ENCODE measurements at places on chromosomes 6 and 20.
A peak's percentile ranks its signal among the peaks of the same experiment; 100 is the strongest.

DNA sequence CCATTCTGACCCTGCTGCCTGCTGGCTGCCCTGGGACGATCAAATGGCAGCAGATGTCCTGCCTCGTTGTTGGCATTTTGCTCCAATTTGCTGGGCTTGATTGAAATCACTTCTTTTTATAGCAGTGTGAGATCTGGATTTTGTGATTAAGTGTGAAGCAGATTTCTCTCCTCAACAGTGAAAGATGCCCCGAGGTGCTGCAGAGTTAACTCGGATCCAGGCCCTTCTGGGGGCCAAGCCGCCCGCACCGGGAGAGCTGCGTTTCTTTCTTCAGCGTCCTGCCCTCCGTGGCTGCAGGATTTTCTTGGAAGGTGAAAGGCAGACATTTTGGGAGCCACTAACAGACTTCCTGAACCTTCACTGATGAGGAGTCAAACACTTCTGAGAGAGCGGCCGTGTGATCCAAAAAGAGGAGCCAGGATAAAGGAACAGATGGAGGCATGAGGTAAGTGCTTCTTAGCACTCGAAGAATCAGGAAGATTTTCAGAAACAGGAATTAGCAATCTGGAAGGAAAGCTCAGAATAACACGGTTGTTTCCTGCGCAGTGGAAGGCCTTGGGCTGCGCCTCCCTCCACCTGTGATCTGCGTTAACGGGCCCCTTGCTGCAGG lies 139.5 kb upstream of the AFDN start:
- no peak for DNase-seq

DNA sequence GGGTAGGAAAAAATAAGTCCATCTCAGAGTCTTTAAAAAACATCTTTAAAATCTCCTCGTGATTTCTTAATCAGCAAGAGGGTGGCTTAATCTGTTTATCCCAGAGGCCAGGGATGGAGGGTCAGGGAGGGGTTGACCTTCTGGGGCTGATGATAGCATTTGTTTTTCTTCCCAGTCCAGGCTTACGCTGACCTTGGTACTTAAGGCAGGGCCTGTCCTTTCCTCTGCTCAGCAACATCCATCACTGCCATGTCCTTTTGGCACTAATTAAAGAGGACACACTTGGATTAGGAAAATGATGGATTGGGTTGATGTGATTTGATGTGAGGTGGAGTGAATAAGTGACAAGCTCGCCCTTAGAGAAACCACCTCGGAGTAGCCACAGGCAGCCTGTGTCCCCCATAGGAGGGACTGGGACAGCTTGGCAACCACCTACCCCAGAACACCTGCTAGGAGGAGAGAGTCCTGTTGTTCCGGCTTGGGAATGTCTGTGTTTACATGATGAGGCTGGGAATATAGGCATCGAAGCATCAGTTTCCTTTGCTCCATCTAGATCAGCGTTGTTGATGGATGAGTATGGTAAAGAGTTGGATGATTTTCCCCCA lies 44.2 kb downstream of the PHACTR3 start:
- DNase-seq: no peak

DNA sequence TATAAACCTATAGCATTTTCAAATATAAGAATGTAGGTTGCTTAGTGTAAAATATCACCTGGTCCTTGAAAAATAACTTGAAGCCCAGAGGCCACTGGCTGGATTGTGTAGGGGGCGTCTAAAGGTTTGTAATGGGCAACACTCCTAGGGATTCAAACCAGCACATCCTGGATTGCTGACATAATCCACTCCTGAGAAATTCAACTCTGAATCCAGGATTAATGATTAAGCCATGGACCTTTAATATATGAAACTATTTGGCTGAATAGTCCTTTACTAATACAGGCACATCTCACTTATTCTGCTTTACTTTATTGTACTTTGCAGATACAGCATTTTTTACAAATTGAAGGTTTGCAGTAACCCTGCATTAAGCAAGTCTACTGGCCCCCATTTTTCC lies 160.8 kb downstream of the UBE3D start:
- no peak for DNase-seq

DNA sequence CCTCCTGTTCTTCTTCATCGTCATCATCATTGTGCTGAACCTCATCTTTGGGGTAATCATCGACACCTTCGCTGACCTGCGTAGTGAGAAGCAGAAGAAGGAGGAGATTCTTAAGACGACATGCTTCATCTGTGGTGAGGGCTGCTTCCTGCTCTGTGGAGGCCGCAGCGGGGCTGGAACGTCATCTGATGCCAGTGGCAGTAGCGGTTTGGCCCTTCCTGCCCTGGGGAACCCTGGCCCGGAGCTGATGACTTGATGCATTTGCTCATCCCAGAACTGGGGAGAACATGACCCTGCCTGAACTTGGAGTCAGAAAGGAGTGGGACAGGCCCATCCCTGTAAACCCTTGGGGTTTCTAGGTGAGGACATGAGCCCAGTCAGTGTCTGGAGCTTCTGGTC lies 18.7 kb downstream of the UQCC2 start:
- DNase-seq: peak; percentile 55

DNA sequence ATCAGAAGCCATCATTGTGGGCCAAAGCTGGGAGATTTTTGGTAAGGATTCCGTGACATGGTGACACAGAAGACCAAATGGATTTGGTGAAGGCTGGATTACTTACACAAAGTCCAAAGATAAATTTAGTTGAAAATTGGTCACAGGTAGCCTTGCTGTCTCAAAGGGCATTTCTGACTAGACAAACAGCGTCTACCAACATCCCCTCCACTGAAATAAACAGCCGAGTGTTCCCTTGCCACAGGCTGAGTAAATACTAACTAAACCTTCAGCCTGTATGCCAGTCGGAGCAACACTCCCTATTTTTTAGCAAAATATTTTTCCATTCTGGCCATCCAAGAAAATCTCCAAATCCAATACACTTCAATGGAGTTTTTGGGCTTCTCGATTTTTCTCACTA lies 279.9 kb upstream of the CITED2 start:
- DNase-seq: no peak

- DNase-seq: no peak
Observed at GRCh38 chr6:146767632-146768031, 168.9 kb downstream of the ADGB start.

GRCh38 chr6:22435151-22435550 lies 134.2 kb upstream of the HDGFL1 start:
- DNase-seq: no peak
